ENCODE measurements at places on chromosomes 7 and 10. TPM values are rescaled to one million over a fixed set of nuclear protein-coding genes. Genes with fewer than 3 reads are reported as not detected.

GRCh38 chr10:31508882-31509281 is 189.9 kb downstream of the ZEB1 start:
- no peak for DNase-seq

DNA sequence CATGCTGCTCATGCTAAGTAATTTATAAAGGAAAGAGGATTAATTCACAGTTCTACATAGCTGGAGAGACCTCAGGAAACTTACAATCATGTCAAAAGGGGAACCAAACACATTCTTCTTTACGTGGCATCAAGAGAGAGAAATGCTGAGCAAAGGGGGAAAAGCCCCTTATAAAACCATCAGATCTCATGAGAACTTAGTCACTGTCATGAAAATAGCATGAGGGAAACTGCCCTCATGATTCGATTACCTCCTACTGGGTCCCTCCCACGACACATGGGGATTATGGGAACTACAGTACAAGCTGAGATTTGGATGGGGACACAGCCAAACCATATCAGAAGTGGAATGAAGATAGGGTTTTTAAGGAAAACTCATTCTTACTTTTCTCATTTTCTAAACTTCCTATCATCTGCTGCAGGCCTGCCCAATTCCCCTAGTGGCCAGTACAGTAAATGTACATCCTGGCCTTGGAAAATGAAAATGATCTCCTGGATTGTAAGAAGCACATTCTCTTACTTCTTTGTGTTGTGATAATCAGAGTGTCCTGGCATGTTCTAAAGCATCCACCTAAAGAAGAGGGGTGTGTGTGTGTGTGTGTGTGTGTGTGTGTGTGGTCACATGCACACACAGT is 421.5 kb downstream of the LRMDA start:
- DNase-seq, result no peak

GRCh38 chr7:2460188-2460587 is 16.0 kb downstream of the GRIFIN start:
- DNase-seq, result no peak

GRCh38 chr10:73432646-73433537 is 469 bp downstream of the MSS51 start:
- no peak for DNase-seq

GRCh38 chr7:121595758-121596696 is 199.9 kb upstream of the FAM3C start:
- DNase-seq, result no peak

RADIL gene
- not detected for total RNA-seq

SLC26A5 gene
- total RNA-seq, result 1.5 TPM

DNA sequence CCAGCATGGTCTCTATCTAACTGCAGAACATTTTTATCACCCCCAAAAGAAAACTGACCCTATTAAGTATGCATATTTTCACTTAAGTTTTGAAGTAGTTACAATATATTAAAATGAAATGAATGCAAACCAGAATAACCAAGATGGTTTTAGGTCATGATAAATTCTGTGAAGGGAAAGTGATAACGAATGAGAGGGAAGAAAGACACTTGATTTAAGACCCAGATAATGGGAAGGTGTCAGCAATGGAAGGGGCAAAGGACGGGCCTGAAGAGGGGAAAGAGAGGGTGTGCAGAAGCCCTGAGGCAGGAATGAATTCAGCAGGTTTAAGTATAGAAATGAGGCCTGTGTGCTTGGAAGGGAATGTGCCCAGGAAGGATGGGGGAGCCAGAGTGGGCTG is 61.1 kb upstream of the IGFBP3 start:
- DNase-seq, result no peak

GRCh38 chr7:141585592-141586510 is 34.6 kb downstream of the AGK start:
- DNase-seq, result no peak

- no peak for DNase-seq
Observed at GRCh38 chr10:79159785-79160184, 91.0 kb downstream of the ZMIZ1 start.

ANKRD16 gene
- 20.2 TPM for total RNA-seq

GRCh38 chr7:41809940-41810576 is 107.2 kb upstream of the INHBA start:
- no peak for DNase-seq

- DNase-seq, result no peak
Observed at GRCh38 chr10:16933783-16934182, 116.6 kb upstream of the RSU1 start.

Data from Caco-2 (cell line).